HTR-8/SVneo (cell line): ENCODE measurements at places on chromosomes 7 and 10.

GRCh38 chr10:103184615-103185014 lies 8.5 kb downstream of the NT5C2 start:
- DNase-seq, result no peak

- no peak for DNase-seq
Measured at GRCh38 chr7:41459623-41460261, 243.1 kb downstream of the INHBA start.

- no peak for DNase-seq
Measured at GRCh38 chr7:103894656-103895596, 94.5 kb downstream of the RELN start.

GRCh38 chr10:61390851-61391250 lies 62.3 kb downstream of the TMEM26 start:
- no peak for DNase-seq

- DNase-seq, result no peak
Measured at GRCh38 chr10:132510174-132510611, 27.4 kb upstream of the INPP5A start.

GRCh38 chr7:99127636-99128035 lies 16.3 kb downstream of the SMURF1 start:
- no peak for DNase-seq

- DNase-seq, result no peak
Measured at GRCh38 chr7:149796287-149796860, 23.0 kb upstream of the ZNF467 start.

- DNase-seq, result no peak
Measured at GRCh38 chr7:158646766-158647474, 57.7 kb downstream of the NCAPG2 start.

- no peak for DNase-seq
Measured at GRCh38 chr10:34430685-34431084, 384.4 kb downstream of the PARD3 start.

DNA sequence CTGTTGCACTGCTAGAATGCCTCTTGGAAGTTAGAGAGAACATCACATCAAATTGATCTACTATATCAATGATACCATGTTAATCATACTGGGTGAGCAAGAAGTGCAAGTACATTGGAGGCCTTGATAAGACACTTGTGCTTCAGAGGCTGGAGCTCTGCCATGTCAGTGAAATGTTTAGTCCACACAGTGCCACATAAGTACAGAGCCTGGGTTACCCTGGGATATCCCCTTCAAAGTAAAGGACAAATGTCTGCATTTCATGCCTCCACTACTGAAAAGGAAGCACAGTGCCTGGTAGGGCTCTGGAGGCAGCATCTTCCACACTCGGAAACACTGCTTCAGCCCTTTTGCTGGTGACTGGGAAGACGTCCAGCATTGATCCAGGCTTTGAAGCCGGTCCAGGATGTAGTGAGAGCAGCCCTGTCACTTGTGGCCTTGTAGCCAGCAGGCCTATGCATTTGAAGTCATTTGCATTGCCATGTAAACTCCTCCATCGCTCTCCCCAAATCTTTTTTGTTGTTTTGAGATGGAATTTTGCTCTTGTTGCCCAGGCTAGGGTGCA lies 15.7 kb upstream of the STN1 start:
- no peak for DNase-seq

- no peak for DNase-seq
Measured at GRCh38 chr10:47090903-47091302, 179.7 kb downstream of the PTPN20 start.

GRCh38 chr10:118827053-118827452 lies 72.3 kb upstream of the CACUL1 start:
- no peak for DNase-seq

DNA sequence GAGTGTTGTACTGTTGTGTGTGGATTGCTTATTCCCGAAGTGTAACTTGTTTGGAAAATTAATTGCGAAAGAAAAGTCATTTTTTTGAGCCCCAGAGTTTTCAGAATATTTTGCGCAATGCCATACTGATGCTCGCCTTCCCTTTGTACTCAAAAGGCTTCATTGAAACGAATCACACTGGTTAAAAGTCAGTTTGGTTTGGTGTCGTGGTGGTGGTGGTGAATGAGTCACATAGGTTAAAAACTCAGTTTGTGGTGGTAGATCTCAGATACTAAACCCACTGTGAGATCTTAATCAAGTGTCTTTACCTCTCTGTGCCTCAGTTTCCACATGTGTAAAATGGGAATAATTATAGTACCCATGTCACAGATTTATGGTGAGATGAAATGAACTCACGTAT lies 61.1 kb upstream of the IL6 start:
- no peak for DNase-seq

GRCh38 chr10:120462018-120462682 lies 5.1 kb downstream of the PLPP4 start:
- no peak for DNase-seq

GRCh38 chr7:108097703-108098102 lies 32.5 kb downstream of the LAMB4 start:
- DNase-seq, result peak; percentile 23

- DNase-seq, result no peak
Measured at GRCh38 chr7:20454202-20454601, 123.5 kb downstream of the ITGB8 start.

GRCh38 chr10:2476218-2476811 lies 591.0 kb upstream of the PFKP start:
- DNase-seq, result no peak

GRCh38 chr10:110644598-110645462 lies 694 bp downstream of the RBM20 start:
- no peak for DNase-seq

DNA sequence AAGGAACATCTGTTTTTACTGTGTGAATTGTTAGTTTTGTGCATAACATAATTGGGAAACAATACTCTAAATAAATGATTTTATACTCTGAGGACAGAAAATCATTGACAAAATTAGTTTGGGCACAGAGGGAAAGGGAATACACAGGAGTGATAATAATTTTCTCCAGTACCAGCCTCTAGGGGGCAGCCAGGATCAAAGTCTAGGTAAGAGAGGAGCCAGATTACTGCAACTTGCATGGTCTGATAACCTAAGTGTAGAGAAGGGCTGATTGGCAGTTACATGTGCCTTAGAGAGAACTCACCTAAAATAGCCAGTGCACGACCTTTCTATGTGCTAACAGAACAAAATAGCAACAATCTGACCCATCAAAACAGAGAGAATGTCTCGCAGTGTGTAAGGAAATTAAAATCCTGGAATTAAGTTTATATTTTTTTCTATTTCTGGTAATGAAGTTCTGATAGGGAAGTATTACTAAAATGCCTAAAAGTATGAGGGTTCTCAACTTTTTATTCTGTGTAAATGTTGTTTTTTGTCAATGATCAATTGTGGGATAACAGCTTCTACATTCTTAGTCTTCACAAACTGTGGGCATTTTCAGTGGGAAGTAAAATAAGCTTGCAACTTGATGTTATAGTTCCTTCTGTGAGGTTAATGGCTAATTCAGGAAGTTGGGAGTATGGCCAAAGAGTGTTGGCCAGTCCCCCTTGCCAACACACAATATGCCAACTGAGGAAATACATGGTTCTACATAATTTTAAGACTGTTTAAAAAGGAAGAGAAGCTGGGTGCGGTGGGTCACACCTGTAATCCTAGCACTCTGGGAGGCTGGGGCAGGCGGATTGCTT lies 66.4 kb downstream of the EXOC6 start:
- peak; percentile 51 for DNase-seq

GRCh38 chr10:61900829-61901792 lies at the start of gene ARID5B:
ARID5B (plus strand) TSS chr10:61901699; CDS start chr10:61901710, 11 bp downstream.
- peak; percentile 74 for DNase-seq

DNA sequence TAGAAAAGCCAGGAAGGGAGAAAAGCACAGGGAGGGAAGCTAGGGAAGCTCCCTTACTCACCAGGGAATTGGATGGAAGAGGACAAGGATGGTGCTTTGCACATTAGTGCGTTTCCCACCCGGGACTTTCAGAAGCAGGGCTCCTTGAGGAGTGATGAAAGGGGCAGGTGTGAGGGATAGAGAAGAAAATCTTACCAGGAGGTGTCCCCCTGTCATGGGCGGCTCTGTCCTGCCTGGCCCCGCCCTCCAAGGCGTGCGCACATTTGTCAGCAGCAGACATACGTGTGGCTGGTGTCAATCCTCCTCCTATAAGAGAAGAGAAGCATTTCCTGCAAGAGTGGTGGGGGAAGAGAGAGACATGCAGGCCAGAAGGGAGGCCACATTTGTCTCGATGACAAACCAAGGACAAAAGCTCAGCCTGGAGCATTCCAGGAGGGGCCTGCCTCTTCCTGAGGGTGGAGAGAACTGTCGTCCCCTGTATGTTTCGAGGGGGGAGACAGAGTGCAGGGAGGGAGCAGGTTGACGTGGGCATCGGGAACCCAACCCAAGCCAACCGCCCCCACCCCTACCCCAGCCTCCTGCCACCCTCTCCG lies 47.4 kb upstream of the COMTD1 start:
- peak; percentile 34 for DNase-seq

DNA sequence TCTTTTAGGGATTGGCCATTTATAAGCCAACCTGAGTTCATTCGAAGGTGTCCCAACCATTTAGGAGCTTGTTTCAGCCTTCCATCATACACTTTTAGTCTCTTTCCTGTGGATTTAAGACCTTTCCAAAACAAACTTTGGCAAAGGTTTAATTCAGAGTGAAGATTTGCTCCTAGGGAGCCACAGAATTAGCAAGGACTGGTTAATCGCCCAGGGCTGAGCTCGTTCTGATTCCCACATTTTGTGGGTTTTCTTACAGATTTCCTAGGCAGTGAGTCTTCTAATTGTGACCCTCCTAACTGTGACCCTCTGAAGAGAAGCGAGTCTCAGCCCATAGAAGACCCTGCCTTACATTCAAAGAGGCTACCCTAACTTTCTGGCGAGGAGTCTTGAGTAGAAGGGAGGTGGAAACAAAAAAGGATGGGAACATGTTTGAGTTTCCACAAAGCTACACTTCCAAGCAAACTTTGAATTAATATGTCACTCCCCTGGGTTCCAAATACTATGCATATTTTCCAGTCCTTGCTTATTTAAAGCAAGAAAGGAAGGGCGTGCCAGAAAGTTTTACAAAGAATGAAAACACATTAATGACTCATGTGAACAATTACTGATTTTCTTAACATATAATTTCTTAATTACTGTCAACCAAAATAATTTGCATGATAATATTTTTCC lies 118.3 kb downstream of the ARID5B start:
- DNase-seq, result no peak

- no peak for DNase-seq
Measured at GRCh38 chr10:125130260-125130659, 30.1 kb downstream of the CTBP2 start.

- DNase-seq, result no peak
Measured at GRCh38 chr7:47080816-47081215, 501.1 kb downstream of the TNS3 start.

- peak; percentile 56 for DNase-seq
Measured at GRCh38 chr7:155412416-155413253, 45.3 kb upstream of the EN2 start.

DNA sequence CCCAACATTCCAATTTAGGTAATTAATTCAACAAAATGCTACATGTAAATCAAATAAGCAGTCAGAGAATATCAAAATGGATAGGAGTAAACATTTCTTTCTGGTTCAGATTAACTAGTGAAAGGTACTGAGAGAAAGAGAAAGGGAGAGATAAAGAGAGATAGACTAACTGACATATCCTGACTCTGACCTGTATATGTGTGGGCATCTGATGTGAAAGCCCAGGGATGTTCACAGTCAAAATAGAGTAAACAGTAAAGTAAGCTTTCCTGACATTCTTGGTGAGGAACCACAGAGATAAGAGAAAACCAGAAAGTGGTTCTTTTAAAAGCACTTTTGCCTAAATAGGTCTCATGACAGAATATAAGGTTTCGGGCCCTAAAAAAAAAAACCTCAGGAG lies 37.5 kb upstream of the ANK3 start:
- DNase-seq, result no peak

DNA sequence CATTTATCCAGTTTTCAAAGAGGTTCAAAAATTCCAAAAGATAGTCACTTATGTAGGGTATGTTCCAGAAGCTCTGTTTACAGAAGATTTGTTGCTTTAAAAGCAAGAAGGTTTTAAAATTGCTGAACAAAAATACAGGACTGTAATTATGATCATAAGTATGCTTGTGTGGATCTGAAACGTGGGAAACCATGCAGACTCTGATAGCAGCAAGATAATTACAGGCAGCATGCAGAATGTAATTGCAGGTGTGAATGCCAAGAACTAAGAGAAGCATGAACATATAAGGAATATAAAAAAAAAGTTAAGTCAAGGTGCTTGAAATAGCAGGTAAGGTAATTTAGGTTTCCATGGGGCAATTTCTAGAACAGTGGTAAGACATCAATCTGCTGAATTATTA lies 405.7 kb downstream of the ARL4A start:
- no peak for DNase-seq

- DNase-seq, result no peak
Measured at GRCh38 chr7:68744036-68744435, 854.2 kb upstream of the AUTS2 start.

GRCh38 chr10:847868-848267 lies 83.6 kb downstream of the LARP4B start:
- DNase-seq, result no peak

GRCh38 chr10:14588084-14588937 lies 186.4 kb downstream of the FAM107B start:
- DNase-seq, result peak; percentile 53

GRCh38 chr10:14584661-14585060 lies 190.0 kb downstream of the FAM107B start:
- no peak for DNase-seq

- no peak for DNase-seq
Measured at GRCh38 chr7:105935250-105935649, 27.8 kb upstream of the CDHR3 start.

DNA sequence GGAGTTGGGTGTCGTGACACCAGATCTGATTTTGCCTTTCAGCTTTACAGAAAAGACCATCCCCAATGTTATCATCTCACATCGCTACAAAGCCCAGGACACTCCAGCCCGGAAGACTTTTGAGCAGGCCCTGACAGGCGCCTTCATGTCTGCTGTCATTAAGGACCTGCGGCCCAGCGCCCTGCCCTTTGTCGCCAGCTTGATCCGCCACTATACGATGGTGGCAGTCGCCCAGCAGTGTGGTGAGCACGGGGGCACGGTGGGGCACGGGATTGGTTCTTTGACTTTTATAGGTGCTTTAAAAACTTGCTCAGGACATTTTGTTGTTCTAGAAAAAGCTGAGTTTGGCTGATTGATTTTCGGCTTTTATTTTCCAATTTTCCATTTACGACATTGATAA lies 48.8 kb downstream of the TRRAP start:
- no peak for DNase-seq

DNA sequence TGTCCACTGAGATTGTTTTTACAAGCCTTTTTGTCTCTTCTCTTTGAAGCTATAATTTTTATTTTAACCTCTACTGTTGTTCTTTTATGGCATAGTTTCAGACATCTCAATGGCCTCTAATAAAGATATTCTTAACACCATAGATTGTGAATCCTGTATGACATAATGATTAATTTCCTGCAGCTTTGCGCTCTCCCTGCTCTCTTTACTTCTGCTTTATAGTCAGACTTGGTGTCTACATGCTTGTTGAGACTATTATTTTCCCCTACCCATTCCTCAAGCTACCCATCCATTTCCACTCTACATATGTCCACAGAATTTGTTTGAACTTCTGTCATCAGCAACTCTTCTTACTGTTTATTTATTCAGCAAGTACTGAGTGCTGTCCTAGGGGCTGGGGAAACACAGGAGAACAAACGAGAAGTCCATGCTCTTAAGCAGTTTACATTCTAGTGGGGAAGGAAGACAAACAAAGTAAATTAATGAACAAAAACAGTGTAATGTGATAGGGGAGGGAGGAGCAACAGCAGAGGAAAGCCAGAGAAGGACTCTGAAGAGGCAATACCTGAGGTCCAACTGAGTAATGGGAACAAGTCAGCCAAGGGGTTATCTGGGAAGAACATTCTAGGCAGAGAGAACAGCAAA lies 110.1 kb downstream of the CDK14 start:
- DNase-seq, result no peak
